Fibroblast of skin of left quadriceps (primary cell): ENCODE measurements at places on chromosomes 2 and 18.

- no peak for DNase-seq
Observed at GRCh38 chr2:69581774-69582581, 61.6 kb downstream of the AAK1 start.

- no peak for DNase-seq
Observed at GRCh38 chr2:439556-440402, 151.9 kb upstream of the ALKAL2 start.

DNA sequence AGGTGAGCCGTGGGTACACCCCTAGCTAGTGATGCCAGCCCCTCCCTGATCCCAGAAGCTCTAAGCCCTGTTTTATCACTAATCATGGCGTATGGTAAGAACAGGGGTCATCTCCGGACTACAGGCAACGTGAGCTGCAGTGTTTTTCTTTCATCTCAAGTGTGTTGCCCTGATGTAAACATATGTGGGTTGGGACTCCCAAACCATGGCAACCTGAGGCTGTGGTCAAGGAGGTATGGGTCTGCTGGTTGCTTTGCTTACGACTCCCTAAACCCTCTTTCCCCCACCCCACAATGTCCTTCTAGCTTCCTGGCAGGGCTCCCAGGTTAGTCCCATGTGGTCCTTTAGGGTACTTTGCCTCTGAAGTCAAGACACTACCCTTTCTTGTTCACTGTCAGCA is 53.6 kb upstream of the AFF3 start:
- DNase-seq = no peak

DNA sequence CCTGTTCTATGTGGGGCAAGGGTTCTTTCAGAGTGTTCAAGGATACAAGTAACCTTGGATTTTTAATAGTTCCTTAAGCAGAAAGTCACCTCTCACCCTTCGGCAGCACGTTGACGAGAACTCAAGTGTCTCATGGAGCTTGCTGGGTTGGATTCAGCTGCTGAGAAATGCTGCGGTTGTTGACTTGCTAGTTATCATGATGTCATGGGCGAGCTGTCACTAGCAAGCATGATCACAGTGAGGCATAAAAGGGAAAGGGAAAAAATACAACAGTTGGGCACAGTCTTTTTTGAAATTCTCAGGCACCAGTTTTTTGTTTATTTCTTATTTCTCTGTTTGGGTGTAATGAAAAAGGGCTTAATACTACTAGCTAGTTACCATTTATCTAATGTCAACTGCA is 53.2 kb downstream of the ADCYAP1 start:
- no peak for DNase-seq

DNA sequence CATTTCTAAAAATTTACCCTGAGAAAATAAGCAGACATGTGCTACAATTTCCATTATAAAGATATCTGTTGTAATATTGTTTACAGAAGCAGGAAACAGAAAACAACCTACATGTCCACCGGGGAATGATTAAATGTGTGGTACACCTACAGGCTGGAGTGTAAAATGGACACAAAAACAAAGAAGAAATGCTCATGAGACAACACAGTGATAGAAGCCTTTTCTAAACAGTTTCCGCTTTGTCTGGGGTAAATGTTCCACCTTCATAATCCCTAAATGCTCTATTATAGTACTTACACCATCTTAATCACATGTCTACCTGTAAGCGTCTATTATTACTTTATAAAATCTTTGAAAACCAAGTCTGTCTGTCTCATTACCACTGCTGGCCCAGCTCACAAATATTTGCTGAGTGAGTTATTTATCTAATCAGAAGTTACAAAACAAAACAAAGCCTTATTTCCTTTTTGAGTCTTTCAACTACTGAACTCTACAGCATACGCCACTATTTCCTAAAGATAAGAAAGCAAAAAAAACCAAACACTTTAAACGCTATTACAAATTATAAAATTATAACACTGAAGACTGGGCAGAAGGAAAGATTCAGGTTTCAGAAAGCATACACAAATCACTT is 95.3 kb downstream of the PIGN start:
- DNase-seq = no peak

DNA sequence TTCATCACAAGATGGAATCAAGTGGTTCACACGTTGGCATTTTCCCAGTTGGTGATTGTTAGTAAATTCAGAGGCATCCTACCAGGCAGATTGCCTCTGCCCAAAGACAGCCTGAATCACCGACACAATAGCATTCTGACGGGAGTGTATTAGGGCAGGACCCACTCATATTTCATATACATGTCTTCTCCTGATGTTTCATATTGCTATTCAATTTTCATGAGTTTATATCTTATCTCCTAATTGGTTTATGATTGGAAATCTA is 14.5 kb upstream of the BMP10 start:
- no peak for DNase-seq

DNA sequence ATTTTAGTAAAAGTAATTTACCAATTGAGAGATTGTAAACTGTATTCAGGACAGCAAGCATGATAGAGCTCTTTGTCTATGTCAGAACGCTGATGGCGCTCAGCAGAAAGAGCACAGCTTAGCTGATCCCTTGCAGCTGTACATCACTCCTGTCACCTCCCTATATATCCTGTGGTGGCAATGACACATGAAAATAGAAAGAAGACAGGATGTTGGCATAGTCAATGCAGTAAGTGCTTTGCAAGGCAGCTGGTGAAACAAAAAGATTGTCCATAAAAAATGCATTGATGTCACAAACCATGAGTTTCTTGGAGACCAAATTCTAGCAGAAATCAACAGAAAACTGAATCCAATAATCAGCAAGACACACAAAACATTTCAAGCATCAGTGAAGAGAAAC is 221.5 kb downstream of the RIT2 start:
- DNase-seq = no peak

DNA sequence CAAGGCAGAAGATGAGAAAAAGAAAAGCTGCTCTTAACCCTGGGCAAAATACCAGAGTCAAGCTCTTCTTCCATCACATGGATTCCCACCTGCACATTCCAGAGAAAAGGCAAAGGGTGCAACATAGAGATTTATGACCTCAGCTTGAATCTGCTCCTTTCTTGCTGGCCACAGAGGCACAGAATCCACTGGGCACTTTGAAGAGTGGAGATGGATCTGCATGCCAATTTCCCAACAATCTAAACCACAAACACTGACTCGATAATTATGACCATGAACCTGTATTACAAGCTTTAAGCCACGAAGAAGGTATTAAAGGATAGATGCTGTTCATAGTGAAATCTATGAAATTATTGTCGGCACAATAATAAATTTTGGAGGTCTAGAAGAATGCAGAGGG is 237.3 kb downstream of the PID1 start:
- DNase-seq = no peak

DNA sequence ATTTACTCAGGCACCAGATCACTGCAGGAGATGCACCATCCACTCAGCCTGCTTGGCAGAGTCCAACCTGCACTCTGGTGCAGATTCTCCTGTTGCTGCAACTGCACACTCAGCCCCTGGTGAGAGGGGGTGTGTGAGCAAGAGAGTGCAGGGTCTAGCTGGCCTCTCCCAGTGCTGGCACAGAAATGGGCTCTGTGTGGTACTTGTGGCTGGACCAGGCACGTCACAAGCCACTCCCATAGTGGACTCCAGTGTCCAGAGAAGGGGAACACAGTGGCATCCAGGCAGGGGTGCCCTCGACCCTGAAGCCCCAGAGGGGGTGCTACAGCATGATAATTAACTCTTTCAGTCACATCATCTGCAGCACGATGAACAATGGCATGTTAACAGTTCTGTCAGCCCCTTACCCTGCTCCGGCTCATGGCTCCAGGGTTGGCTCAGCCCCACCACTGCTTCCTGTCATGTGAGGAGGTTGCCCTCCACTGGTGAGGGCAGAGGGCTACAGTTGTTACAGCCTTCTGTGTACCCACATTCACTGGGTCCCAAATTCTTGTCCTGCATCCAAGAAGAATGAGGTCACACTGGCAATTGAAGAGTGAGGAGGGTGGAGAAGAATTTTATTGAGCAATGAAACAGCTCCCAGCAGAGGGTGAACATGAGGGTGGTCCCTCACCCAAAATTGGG is 135.7 kb downstream of the EVA1A start:
- DNase-seq = no peak

DNA sequence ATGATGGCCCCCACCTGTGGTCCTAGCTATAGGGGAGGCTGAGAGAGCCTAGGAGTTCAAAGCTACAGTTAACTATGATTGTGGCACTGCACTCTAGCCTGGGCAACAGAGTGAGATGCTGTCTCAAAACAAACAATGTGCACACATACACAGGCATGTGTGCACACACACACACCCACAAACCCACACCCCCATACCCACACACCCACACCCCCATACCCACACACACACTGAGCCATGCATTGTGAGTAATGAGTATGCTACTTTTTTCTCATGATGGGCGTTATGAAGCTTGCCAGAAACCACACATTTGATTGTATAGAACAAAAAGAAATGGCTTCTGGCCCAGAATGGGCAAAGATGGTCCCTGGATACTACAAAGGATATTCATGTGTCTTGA is 691.1 kb downstream of the SLC4A3 start:
- DNase-seq = no peak

DNA sequence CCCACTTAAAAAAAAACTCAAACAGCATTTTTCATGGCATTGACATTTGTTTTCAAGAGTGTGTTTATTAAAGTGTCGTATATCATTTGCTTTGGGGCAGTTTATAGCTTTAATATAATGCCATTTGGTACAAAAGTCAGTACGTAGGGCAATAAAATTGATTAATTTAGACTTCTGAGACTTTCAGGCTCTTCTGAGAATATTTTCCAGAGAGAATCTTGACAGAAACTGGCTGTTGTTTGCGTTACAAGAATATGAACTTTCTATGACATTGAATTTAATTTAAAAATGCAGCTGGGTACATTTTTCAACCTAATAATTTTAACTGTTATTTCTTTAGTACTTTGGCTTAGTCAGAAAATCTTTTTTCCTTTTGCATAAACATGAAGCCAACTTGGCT is 98.9 kb downstream of the RNF144A start:
- DNase-seq = no peak

DNA sequence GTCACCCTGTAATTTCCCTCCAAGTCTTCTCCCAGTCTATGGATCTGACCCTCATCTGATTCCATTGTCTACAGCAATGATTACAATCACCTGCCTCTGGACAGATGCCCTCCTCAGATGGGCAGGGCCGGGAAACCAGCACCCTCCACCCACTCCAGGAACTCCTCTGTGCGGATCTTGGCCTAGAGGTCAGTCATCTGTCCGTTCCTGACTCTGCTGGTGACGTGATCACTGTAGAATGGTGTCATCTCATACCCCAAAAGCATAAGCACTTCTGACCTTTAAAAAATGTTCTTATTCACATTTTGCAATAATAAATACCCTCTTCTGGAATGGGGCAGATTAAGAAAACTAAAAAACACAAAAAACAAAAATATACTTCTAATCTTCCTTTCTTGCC is 29.5 kb upstream of the BZW1 start:
- no peak for DNase-seq

- no peak for DNase-seq
Observed at GRCh38 chr18:44945888-44946401, 265.3 kb downstream of the SETBP1 start.

- DNase-seq = no peak
Observed at GRCh38 chr2:8594731-8595427, 87.0 kb upstream of the ID2 start.

DNA sequence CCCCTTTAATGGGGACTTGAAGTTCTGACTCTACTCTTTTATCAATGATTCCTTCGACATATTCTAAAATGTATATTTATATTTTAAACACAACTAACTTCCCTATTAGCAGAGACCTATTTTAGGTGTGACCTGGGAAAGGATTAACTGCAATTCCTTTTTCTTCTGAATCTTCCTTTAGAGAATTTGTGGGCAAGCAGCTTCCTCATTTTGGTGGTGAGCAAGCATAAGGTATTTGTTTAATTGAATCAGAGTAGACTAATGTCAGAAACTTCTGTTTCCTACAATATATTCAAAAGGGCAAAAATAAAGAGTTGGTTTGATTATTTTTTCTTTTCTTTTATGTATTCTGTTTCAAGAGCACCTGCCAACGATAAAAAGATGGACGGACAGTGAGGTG is 237.0 kb downstream of the IKZF2 start:
- DNase-seq = no peak

DNA sequence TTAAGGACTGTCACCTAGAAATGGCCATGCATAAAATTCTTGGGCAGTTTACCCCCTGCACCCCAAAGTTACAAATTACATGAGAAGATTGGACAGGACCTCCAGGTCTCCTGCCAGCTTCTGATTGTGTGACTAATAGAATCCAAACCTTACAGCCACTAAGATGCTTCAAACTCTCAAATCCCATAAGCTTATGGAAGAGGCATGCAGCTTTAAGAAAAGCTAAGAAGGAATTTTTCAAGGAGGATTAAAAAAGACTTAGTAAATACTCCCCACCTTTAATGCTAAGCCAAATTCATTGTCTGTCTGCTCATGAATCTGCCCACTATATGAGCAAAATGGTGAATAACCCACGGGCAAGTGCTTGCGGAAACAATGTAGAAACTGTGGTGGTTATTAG is 86.3 kb downstream of the MAIP1 start:
- DNase-seq = no peak

DNA sequence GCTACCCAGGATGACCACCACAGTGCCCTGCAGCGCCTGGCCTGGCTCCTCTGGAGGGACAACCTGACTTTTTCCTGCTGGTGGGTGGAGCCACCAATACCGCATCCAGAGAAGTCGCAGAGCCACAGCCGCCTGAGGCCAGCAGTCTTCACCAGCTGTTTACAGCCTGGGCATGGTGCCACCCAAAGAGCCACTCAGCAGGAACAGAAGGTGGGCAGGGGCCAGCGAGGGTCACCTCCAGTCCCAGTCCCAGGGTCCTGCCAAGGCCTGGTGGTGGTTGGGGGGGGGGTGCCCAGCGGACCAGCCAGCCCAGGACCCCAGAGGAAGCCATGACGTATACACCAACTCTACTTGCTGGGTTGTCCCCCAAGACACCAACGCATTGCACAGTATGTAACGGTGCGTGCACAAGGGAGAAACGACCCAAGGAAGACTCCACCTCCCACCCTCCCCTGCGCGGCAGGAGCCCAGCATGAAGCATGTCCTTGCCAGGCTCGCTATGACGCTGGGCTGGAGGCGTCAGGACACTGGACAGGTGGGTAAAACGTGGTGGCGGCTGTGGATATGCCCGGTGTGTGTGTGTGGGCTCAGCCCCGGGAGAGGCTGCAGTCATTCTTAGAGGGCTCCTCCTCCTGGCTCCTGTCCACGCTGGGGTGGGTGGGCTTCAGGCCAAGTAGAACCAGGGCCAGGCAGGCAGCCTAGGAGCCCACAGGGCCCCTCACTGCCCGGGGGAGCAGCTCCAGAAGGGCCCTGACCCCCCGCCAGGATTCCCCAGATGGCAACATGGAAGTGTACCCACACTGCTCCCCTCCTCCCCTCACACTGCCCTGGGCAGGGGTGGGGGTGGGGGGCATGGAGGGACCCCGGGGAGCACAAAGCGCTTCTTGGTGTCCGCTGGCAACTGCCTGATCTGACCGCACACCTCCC is 49.3 kb downstream of the HS6ST1 start:
- DNase-seq = no peak

DNA sequence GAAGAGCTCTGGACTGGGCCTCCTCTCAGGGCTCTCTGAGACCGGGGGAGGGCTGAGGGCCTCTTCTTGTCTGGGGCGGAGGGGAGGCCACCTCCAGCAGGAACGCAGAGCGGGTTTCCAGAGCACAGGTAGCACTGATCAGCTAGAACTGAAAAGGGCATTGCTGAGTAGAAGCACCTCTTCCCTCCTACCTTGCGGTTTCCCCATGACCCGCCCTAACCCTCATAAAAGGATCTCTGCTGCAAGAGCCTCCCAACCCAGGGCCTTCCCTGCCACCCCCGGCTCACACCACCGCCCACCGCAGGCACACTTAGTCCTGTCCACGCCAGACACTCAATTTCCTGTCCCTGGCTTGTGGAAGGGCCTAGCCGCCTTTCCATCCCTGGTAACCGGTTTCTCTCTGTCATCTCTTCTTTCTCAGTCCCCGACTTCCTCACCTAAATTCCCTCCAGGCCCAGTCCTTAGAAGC is 966 bp downstream of the ADCY3 start:
- no peak for DNase-seq
